Activated CD4-positive, alpha-beta T cell treated with anti-CD3 and anti-CD28 coated beads, Interleukin-2, amount 50 U/mL, for 48 hours (primary cell): ENCODE measurements at places on chromosomes 3 and 15.

- no peak for DNase-seq
Measured at GRCh38 chr3:190197346-190197763, 76.7 kb upstream of the P3H2 start.

DNA sequence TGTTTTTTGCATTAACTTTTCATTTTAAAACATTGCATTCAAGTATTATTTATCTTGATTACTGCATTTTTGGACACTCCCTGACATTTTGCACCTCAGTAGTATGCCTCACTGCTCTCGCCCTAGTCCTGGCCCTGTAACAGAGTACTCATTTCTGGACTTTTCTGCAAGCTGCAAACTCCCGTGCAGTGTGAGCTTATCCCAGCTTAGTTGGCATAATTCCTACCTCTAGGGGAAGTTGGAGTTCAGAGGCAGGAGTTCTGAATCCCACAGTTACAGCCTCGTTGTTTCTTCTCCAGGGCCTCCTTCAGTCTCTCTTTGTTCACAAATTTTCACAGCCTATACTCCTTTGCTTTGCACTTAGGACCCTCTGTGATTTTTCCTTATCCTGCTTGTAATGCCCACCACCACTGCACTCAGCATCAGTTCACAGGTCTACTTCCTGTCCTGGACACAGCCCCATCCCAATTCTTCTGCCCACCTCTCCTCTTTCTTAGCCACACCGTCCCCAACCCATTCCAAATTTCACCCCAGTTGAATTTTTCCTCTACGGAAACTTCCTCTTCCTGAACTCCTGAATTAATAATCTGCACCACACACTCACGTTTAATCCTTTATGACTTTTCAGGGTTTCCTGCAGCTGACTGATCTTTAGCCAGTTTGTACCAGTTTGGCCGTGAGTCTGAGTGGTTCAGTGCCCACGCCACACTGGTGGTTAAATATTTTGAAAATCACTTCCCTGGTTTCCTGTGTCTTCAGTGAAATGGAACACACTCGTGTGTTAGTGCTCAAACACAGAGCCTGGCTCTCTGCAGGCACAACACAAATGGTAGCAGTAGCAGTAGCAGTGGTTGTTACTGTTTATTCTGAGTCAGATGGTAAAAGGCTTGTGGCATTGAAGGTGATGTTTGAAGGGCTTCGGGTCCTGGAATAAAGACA is 6.3 kb upstream of the CTSH start:
- no peak for DNase-seq

- DNase-seq, result no peak
Measured at GRCh38 chr15:53323191-53323590, 436.3 kb downstream of the WDR72 start.

DNA sequence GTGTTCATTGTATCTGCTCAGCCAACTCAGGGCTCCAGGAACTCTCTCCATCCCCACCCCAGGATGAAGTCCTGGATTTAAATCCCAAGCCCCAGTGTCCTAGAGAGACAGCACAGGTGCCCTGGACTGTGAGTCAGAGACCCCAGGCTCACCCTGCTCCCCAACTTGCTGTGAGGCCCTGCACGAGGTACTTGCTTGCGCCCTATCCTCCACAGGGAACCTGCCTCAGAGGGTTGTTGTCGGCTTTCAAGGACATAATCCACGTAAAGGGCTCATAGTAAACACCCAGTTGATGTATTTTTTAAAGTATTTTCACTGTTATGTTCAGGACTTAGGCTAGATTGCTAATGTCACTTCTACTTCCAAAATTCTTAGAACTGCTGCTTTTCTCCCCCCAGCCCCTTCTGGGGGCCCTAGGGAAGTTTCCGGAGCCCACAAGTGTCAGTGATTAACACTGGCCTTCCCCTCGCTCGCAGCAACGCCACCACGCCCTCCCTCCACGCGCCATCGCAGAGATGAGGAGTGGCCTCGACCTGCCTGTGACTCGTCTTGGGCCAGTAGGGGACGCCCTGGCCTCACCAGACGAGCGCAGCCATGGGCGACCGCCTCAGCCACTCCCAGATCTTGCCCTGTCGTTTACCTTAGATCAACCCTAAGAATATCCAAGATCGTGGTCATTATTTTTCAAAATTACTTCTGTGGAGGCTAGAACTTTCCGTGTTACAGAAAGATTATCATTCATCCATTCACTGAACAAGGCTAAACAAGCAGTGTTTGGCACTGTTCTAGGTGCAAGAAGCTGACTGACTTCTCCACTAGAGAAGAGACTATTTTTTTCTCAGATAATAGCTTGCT is 6.0 kb upstream of the SRP14 start:
- peak; percentile 90 for DNase-seq

- DNase-seq, result no peak
Measured at GRCh38 chr3:65778968-65779367, 259.8 kb downstream of the MAGI1 start.

- no peak for DNase-seq
Measured at GRCh38 chr15:70145261-70145660, 47.5 kb upstream of the TLE3 start.

DNA sequence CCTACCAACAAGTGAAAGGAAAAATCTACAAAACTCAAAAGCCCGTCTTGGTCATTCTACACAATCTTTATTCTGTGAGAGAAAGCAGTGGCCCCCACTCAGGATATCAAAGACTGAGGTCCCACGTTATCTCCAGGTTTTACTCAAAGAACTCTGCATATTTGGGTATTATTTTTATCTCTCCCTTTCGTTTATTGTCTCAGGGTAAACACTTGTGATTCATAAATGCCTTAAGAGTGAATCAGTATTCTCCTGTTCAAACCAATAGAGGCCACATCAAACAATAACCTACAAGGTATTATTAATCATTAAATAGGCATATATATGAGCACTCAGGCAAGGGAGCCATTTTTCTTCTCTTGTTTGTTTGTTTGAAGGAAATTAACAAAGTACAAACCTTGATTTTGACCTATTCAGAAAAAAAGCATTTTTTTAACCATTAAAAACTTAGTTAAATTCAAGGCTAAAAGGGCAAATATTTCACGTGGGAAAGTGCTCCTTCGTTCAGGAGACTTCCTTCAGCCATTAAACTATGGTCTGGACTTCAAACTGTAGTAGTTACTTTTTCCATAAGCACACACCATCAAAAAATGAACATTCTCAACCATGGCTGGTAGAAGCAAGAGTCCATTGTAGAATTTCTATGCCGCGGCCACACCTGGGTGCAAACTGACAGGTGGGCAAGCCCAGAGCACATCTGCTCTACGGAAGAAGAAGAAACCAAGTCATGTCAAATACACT is 13.9 kb upstream of the HES1 start:
- no peak for DNase-seq

DNA sequence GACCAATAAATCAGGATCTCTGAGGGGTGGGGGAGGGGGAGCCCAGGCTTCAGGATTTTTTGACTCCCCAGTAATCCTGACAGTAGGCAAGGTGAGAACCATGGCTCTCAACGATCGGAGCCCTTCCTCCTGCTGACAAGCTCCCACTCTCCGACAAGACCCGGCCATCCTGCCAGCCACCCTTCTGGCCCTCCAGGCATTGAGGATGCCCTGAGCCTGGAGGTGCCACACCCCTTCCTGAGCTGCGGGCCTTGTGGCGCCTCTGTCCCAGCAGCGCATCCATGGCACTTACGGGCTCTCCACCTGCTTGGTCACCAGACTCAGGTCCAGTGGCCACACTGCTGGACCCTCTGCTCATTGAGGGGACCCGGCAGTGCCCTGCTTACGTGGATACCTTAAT is 46.0 kb downstream of the MGLL start:
- no peak for DNase-seq

DNA sequence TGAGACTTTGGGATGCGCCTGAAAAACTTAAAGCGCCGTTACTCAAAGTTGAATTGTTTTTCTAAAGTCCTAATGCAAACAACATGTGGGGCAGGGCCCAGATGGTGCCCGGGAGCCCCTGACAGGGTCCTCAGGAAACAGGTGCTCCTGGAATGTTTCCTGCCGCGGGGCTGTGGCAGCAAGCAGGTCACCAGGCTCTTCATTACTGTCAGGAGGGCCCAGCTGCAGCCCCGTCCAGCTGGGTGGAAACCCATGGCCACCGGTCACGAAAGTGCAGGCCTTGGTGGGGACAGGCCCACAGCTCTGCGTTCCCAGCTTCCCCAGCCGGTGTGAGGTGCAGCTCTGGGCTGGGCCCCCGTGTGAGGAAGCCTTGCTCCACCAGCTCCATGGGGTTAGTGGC is 63.9 kb upstream of the GATA2 start:
- no peak for DNase-seq

GRCh38 chr3:29694783-29695182 is 413.9 kb downstream of the RBMS3 start:
- no peak for DNase-seq

DNA sequence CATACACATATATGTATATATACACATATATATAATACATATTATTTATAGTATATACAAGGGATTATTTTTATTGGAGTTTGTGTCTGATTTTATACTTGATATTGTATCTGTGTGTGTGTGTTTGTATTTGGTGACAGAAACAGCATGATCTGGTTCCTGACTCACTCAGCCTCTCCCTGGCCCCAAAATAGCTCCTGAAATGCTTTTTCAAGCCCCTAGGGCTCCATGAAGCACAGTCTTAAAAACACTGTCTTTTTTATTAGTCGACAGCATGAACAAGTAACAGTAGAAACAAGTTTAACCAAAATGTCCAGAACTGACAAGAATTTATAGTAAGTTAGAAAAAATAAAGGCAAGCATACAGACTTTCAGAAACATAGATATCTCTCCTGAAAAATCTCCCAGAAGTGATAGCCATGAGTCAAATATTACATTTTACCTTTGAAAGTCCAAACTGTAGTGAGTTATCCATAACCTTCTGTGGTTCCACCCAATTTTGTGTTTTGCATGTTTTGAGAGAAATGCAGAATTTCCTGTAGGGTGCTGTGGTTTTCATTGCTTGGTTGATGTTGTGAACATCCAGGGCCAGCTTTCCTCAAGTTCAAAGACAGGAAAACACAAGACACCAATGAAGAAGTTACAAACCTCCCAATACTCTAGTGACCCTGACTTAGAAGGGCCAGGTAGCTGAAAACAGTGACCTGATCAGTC is 98.5 kb upstream of the CCDC80 start:
- no peak for DNase-seq

DNA sequence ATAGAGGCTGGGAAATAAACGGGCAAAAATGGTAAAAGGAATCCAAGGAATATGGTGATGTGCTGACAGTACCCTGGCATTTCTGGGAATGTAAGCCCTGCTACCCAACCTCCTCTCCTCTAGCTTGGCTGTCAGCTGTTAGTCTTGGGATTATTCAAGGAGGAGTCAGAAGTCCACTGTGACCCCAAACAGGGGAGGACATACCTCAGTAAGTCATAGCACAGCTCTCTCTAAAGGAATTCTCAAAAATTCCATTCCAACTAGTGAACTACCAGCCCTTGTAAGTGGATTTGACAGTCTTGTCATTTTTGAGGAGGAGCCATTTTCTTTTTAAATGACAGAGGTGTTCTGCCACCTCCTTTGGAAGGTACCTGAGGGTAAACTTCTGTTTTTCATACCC is 207.5 kb downstream of the PDCD6IP start:
- DNase-seq, result no peak

DNA sequence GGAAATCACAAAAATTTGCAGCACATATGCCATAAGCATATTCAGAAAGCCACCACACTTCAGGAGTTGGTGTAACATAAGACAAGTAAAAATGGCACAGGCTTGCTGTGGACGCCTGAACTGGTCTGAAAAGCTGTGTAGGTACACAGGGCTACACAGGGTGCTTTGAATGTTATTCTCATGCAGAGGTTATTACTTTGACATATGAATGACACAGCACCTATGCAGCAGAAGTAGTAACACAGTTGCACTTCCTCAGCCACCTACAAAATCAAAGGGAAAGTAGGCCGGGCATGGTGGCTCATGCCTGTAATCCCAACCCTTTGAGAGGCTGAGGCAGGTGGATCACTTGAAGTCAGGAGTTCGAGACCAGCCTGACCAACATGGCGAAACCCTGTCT is 54.5 kb downstream of the OSBPL10 start:
- no peak for DNase-seq

- no peak for DNase-seq
Measured at GRCh38 chr3:16789344-16790120, 95.2 kb upstream of the PLCL2 start.

DNA sequence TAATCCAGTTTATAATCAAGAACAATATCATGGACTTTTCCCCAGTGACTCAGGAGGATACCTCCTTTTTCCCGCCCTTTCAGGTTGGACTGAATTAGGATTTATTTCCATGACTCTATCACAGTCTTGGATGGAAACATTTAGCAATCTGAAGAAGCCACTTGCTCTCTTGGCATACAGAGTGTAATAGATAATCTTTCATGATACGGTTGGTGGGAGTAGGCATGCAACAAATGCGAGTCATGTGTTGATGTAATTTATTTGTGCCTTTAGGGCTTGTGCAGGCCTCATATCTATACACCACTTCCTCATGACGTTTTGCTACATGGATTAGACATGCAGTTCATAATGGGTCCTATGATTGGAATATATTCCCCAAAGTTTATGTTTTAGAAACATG is 54.2 kb upstream of the MCTP2 start:
- DNase-seq, result no peak

DNA sequence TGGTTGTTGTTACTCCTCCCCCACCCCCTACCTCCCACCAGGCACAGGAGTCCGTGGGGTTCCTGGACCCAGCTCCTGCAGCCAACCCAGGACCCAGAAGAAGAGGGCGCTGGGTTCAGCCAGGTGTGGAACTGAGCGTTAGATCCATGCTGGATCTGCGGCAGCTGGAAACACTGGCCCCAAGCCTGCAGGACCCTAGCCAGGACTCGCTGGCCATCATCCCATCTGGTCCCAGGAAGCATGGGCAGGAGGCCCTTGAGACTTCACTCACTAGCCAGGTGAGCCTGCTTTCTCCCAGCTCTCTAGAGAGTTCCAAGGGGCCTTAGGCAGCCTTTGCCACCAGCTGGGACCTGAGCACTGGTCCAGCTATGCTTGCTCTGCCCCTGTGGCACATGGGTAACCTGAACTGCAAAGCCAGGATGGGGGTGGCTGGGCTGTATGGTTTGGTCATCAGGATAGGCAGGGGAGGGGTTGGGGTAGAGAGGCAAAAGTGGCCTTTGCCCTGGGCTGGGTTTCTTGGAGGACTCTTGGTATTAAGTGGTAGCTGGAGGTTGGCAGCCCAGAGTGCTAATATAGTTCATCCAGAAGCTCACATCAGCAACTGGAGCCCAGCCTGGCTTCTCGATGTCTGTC is 7.0 kb upstream of the JMJD7 start:
- DNase-seq, result no peak

DNA sequence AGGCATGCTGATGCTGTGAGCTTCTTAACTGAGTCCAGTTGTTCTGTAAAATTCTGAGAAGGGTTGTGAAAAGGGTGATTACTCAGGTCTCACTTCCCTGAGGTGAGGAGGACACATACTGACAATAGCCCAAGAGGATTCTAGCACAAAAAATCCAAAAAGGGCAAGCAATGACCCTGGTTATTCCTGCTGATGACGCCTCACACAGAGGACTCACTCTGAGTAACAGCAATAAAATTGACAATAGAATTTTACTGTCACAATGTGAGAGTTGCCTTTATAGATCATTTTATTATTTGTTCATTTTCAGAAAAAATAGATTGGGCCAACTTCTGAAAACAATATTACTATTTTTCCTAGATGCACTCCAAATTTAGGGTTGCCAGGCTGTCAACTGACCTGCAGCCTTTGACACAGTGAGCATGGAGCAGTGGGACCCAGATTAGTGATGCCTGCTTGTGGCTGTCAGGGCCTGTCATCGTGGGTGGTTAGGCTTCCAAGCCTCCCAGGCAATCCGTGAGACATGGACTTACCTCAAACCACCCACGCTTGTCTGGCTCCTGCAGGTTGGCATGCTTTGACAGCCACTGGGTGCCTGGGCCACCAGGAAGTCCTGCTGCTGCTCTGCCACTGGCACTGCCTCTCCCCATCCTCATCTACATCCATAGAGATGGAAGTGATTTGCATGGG is 396.0 kb upstream of the THBS1 start:
- no peak for DNase-seq
